Muscle of leg (tissue), 16 donors: ENCODE measurements at places on chromosomes 7 and 10.

DNA sequence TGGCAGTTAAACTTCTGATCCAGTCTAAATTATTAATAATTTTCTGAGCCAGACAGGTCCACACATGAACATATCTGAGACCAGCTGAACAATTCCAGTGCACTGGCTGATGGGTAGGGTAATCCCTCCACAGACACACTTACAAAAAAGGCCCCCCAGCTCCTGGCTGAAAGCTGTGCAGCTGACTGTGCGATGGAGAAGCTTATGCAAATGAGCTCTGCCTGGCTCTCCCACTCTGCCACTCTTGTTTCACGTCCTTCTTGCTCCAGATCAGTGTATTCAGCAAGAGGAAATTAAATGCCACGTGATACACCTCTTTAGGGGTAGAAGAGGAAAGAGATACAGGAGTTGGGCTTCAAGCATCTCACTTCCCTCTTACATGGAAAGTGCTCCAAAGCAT lies 76.4 kb upstream of the FEZF1 start:
- no peak overlapping the region for H3K4me3 ChIP-seq
- no peaks in the 10 kb centered on the region for H3K36me3 ChIP-seq
- H3K4me1 ChIP-seq: no peaks in the 10 kb centered on the region
- no peaks in the 10 kb centered on the region for H3K27me3 ChIP-seq
- DNase-seq: no peak

DNA sequence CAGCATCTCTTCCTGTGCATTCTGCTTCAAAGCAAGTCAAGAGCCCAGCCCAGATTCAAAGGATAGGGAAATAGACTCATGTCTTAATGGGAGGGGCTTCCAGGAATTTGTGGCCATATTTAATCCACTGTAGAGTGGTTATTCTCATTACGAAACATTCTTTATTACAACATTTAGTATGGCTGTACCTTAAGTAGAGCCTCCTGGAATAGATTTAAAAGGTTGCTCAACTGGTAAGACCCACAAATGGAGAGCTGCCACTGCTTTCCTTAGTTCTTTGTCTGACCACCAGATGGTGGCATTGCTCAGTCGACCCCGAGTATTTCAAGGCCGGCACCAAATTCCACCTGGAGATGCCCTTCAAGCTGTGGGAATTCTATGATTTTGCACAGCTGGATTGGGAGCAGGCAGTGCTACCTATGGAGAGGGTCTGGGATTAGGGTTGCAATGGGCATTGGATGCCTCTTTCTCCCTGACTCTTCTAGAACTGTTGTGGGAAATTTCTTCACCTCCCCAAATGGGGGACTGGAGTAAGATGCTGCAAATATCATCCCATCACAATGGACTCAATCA lies 102.2 kb downstream of the RBM20 start:
- peak; percentile 65 for DNase-seq
- H3K27ac ChIP-seq: no peak overlapping the region
- H3K27me3 ChIP-seq: no peaks in the 10 kb centered on the region
- H3K4me1 ChIP-seq: no peaks in the 10 kb centered on the region
- no peak overlapping the region for H3K4me3 ChIP-seq
- no peaks in the 10 kb centered on the region for H3K36me3 ChIP-seq

DNA sequence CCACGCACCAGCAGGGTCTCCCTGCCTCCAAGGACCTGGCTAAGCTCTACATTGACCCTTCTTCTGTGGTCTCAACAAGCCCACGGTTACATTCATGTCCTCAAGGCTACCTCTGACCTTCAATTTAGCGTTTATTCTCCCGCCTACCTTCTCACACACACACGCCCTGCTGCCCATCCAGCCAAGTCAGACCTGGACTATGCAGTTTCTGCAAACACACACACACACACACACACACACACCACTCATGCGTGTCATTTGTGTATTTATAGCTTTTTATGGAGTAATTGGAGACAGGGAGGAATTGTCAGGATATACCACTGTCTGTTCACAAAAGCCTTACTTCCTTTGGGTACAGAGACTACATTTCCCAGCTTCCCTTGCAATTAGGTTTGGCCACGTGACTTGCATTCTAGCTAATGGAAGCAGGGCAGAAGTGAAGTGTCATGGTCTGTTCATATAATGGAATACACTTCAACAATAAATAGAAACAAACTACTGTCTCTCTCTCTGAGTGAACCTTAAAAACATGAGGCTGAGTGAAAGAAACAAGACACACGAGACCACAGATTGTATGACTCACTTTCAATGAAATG lies 53.8 kb upstream of the CPXM2 start:
- no peak overlapping the region for H3K4me3 ChIP-seq
- H3K27ac ChIP-seq: no peak overlapping the region
- peaks cover 1% of the 10 kb centered on the region for H3K27me3 ChIP-seq
- no peak for DNase-seq
- no peaks in the 10 kb centered on the region for H3K4me1 ChIP-seq

- no peak overlapping the region for H3K4me3 ChIP-seq
- DNase-seq: no peak
- H3K27ac ChIP-seq: no peak overlapping the region
- H3K27me3 ChIP-seq: no peaks in the 10 kb centered on the region
Measured at GRCh38 chr7:37045681-37046179, 321.4 kb upstream of the AOAH start.

DNA sequence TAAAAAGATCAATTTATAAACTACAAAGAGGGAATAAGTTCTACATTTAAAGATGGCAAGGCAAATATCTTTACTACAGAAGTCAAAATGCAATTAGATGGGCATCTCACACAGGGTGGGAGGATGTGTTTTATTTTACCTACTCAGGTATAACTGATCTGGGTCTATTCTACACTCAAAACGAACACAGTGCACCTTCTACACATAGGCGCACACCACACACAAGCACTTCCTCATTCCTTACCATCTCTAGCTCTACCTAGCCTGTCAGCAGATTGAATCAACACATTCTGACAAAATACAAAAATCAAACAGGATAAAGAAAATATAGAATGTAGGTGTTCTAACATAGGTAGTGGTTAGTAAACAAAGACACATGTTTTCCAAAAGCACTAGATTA lies 64.8 kb downstream of the SGCE start:
- no peak overlapping the region for H3K27ac ChIP-seq
- peaks cover 24% of the 10 kb centered on the region for H3K36me3 ChIP-seq
- H3K4me1 ChIP-seq: no peaks in the 10 kb centered on the region

DNA sequence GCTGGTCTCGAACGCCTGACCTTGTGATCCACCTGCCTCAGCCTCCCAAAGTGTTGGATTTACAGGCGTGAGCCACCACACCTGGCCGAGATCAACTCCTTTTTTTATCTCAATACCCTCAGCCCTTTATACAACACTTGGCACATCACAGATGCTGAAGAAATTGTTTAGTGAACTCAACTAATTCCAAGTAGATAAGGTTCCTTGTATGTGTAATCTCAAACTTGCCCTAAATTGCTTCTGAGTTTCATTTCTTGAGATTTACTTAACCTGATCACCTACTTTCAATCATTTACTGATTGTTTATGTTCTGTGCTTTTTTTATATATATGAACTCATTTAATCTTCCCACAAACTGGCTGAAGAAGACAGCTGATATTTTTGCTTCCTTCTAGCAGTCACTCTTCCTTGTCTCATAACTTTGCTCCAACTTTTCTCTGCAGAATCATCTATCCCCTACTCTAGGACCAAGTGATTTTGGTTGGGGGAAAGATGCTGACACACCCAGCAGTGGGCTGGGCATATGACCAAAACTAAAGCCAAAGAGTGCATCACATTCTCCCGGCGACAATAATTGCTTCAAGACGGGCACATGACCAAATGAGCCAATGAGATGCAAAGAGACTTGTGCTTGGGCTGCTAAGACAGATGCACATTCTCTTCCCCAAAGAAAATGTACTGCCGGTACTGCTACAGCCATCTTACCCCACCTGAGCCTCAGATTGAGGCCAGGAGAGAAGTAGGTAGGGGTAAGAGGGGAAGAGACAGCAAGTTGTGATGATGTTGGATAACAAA lies 40.3 kb upstream of the ARID5B start:
- H3K4me3 ChIP-seq: no peak overlapping the region
- no peak for DNase-seq
- no peaks in the 10 kb centered on the region for H3K4me1 ChIP-seq
- no peaks in the 10 kb centered on the region for H3K36me3 ChIP-seq
- H3K27ac ChIP-seq: no peak overlapping the region
